HT-29 (cell line): ENCODE measurements at places on chromosomes 6 and 20. TPM values are rescaled to one million over a fixed set of nuclear protein-coding genes. Genes with fewer than 3 reads are reported as not detected.

GRCh38 chr6:6806844-6807518 lies 218.5 kb downstream of the LY86 start:
- DNase-seq = peak; percentile 22

The ENPP5 gene
- total RNA-seq = 1.4 TPM in 1 of 2 replicates, not detected in the other

GRCh38 chr6:134979142-134979541 lies 29.2 kb upstream of the ALDH8A1 start:
- no peak for DNase-seq

DNA sequence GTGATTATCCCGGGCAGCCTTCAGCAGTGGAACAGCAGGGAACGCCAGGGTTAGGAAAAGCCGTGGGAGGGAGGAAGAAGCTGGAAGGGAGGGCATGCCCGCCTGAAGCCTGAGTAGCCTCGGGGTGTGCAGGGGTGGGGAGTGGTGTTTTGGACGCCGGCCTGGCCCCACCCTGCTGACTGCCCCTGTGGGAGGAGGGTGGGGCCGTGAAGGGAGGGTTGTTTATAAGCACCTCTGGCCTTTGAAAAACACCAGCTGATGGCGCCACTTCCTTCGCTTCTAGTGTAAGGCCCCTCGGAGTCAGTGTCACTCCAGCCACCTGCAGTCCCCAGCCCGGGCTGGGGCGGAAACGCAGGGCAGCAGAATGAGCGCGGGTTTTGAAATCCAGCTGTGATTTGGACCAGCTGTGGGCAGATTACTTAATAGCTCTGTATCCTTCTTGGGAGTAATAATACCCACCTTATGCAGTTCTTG lies 52.8 kb upstream of the BMP6 start:
- DNase-seq = peak; percentile 32

- DNase-seq = peak; percentile 54
These were observed 136.3 kb downstream of the ZMYND8 start for GRCh38 chr20:47220161-47220582.

The GHRH gene
- total RNA-seq = not detected in 2 replicates

GRCh38 chr20:23823111-23823510 lies 3.4 kb downstream of the CST2 start:
- no peak for DNase-seq
